ENCODE measurements at places on chromosomes 3 and 15.

DNA sequence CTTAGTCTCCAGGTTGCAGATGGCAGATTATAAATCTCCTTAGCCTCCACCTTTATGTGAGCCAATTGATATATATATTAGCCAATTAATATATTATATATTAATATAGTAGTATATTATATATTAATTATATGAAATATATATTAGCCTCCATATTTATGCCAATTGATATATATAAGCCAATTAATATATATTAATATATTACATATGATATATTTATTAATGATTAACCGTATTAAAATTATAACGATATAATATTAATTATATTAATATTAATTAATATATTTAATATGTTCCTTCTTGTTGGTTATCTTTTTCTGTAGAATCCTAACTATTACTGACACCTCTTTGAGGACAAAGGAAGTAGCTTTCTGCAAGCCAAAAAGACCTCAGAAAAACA lies 972.5 kb downstream of the GBE1 start:
- DNase-seq, result no peak

DNA sequence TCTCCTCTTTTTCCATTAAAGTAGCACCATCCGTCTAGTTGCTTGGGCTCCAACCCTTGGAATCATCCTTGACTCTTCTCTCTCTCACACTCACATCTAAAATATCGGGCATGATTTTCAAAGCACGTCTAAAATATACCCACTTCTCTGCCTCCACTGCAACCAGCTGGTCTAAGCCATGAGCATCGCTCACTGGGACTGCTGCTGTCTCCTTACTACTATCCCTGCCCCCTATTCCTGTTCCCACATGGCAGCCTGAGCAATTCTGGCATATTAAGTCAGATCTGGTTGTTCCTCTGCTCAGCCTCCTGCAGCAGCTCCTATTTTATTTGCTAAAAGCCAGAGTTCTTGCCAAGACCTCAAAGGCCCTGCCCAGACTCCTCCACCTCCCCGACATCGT lies 53.7 kb downstream of the ST6GAL1 start:
- no peak for DNase-seq

DNA sequence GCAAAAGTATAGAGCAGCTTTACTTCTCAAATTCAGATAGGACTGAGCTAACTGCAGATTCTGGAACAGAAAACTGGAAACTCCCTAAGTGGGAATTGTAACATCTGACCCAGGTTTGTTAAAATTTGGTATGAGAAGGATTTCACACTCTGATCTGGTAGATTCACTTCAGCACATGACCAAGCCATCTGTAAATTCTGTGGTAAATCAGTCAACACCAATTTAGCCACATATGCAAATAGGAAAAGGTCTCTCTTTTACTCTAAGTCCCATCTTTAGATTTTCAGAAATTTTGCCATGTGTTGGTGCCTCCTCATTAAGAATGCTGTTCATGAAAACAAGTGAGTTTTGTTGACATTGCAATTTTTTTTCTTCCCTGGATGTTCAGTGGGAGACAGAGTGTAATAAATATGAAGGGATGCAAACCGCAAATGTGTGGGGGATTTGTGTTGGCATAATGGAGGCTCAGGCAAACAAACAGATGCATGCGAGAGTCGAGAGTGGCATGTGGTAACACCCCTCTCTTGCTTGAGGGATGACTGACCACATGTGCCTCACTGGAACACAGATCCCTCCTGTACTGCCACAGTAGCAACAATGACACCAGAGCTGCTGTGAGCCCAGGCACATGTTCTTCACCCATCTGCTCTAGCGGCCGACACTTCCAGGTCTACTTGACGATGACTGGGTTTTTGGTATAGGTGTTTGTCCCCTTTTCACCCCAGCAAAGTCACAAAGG lies 146.6 kb downstream of the FEZF2 start:
- DNase-seq, result no peak

DNA sequence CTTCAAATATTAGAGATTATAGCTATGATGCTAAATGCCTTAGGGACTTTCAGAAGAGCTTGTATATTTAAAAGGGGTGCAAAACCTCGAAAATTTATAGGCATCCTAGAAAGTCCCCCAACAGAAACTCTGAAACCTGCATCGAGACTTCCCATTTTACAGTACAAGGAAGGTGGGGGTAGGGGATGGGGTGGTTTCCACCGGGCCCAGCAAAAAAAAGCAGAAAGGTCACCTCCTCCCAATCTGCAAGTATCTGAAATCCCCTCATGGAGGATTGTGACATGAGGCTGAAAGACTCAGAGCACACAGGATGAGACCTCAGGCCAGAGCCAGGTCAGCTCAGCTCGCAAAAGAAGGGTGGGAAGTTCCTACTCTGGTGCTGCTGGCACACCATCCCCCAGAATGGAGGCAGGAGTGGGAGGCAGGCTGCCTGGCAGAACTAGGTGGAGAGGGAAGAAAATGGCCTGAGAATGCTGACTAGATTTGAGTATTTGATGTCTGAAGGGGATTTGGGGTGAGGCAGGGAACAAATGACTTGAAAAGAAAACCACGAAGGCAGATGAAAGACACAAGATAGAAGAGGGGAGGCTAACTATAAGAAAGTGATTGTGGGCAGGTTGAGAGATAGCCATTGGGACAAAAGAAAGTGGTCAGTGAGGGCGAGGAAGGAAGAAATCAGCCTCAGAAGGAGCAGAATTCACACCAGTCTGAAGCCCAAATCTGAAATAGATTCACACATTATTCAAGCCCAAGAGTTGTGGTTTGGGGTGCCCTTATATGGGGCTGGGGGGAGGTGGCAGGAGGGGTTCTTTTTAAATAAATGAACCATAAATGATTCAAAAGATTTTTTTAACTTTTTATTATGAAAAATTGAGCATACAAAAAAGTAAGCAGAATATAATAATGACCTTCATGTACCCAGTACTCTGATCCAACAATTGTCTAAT lies 22.5 kb upstream of the TSC22D2 start:
- DNase-seq, result no peak

DNA sequence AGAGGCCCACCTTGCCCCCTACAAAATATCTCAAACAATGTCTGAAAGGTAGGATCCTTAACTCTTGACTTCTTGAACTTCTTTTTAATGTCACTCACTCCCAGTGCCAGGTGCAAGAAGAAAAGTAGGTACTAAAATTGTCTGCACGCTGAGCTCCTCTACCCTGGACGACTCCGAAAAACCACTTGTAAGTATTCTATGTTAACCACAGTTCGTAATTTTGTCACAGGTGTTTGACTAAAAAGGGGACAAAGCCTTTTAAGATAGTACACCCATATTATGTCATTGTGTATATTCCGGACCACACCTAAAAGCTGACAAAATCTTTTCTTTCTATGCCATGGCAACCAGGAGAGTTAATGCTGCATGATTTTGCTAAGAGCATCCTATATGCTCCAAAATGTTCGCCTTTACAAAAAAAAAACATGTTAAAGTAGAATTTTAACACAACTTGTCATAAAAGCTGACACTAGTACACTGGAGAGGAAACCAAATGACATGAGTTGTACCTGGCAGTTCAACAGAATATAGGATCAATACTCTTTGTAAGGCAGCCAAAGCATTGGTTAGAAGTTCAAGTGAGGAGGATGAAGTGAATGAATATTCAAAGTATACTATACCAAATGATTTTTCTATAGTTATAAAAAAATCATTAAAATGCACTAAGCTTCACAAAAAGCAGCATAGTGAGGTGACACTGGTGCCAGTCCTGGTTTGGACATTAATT lies 210.5 kb downstream of the FOXP1 start:
- DNase-seq, result no peak

GRCh38 chr3:37859908-37860199 lies 1.8 kb upstream of the CTDSPL start:
- DNase-seq, result no peak

DNA sequence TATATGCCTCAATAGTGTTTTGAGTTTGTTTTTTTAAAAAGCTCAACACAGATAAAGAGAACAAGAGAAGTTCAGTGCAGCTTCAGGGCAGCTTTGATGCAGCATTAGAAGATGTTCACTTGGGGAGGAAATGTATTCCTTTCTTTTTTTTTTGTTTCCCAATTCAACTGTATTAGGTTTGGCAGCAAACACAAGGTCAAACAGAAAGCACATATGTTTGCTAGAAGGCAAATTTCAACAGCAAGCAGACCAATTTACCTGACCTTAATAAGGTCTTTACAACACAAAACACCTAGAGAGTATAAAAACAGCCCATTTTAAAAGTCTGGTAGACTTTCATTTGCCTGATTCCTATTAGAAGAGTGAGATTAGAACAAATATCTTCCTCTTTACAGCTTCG lies 7.3 kb upstream of the CDAN1 start:
- DNase-seq, result no peak

DNA sequence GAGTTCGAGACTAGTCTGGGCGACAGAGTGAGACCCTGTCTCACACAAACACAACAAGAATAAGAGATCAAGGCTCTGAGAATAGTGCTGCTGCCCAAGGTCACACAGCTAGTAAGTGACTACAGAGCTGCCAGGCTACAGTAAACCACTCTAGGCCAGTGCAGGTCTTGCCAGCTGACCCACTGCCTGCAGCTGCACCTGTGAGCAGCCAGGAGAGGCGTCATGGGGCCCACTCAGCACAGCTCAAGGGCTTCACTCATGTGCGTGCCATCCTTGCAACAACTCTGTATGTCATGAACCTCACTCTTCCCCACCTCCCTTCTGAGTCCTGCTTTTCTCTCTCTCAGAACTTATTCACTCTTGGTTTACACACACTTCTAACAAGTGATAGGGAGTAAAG lies 176.7 kb downstream of the SMAD6 start:
- no peak for DNase-seq

DNA sequence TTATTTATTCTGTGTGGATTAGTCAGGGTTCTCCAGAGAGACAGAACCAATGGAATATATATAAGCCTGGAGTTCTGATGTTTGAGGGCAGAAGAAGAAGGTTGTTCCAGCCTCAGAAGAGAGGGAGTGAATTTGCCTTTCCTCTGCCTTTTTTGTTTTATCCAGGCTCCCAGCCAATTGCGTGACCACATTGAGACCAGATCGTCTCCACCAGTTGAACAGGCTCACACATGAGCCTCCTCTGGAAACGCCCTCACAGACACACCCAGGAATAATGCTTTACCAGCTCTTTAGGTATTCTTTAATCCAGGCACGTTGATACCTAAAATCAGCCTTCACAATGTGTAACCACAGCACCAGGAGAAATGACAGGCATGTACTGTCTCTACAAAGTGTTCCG lies 923.1 kb downstream of the TBL1XR1 start:
- DNase-seq, result no peak

DNA sequence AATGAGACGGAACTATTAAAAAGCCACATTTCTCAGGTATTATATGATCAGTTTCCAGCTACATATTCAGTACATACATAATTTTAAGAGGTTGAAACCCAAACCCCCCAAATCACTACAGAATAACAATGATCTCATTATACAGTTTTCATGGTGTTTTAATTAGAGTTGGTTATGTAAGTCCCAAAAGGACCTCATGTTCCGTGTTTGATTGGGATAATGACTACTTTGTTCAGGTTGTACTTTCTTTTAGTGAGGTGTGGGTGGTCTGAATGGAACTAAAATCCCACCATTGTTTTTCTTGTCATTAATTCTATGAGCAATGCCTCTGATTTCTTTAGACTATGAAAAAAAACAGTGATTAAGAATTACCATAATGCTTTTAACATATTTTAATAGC lies 905.6 kb downstream of the NAALADL2 start:
- DNase-seq, result no peak

DNA sequence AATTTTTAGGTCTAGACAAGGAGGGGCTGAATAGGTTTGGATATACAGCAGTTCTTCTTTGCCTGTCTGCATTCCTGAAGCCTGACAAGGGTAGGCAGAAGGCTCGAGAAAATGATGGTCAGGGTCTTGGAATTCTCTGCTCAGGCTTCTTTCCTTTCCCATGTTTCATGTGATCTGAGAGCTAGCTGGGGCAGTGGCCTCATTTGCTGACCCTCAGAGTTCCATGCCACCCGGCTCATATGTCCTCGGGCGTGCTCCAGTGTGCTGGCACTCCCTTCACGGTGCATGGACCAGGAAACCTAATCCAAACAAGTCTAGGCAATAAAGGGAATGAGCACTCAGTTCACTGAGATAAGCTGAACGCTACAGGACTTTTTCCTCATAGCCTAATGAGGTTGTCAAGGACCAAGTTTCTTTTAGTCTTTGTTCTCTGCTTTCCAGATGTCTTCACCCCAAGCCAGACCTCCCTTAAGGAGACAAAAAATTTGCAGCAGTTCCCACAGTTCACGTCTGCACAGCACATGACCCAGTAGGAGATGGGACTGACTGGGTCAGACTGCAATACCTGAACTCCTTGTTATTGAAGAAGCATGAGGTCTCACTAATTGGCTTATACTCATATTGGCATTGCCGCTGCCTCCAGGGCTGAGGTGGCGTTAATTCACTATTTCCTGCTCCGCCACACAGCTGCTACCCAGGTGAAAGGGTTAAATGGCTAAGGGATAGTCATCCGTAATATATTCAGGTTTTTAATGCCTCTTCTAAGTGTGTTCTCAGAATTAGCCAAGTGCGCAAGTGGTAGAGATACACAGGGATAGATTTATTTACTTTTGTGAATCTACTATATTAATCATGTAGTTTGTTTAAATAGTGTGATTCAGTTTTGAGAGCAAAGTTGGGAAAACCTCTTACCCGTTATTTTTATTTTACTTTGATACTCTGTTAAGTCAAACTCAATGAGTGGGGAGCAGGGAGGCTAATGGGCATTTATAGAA lies 15.3 kb upstream of the RTP4 start:
- DNase-seq, result no peak

GRCh38 chr3:171255236-171255806 lies 204.9 kb downstream of the TNIK start:
- DNase-seq, result no peak

DNA sequence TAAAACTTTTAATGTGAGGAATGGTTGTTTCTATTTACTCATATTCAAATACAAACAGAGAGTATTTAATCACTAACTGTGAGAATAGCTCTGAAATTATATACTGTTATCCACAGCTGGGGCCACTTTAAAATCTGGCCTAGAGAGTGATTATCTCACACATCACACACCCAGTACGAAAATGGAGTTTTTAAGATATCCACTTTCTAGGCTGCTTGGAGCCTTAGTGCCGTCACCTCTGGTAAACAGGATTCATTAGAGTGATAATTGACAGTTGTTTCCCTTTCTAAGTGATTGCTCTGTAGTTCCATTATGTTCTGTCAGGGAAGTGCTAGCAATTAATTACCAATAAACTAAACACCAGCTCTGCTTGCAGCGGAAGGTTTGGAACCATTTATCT lies 942.4 kb downstream of the FHIT start:
- no peak for DNase-seq

- no peak for DNase-seq
Measured at GRCh38 chr3:10420745-10421475, 84.5 kb downstream of the ATP2B2 start.

GRCh38 chr3:64341296-64341695 lies 116.0 kb upstream of the PRICKLE2 start:
- no peak for DNase-seq

GRCh38 chr3:32551087-32551486 lies 19.6 kb downstream of the DYNC1LI1 start:
- DNase-seq, result no peak

DNA sequence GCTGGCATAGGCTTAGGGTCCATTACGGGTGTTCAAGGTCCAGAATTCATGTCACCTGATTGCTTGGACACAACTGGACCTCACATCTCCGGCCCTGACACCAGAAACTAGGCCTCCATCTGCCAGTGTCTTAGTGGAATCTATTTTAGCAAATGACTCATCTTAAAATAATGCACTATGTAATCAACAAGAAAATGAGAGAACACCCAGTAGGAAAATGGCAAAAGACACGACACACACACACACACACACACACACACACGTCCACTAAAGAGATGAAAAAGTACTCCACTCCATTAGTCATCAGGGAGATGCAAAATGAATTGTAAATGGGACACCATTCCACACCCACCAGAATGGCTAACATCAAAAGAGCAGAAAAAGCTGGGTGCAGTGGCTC lies 11.2 kb downstream of the APBA2 start:
- DNase-seq, result no peak
